Fibroblast of skin of right quadriceps (primary cell): ENCODE measurements at places on chromosomes 5 and 9.

DNA sequence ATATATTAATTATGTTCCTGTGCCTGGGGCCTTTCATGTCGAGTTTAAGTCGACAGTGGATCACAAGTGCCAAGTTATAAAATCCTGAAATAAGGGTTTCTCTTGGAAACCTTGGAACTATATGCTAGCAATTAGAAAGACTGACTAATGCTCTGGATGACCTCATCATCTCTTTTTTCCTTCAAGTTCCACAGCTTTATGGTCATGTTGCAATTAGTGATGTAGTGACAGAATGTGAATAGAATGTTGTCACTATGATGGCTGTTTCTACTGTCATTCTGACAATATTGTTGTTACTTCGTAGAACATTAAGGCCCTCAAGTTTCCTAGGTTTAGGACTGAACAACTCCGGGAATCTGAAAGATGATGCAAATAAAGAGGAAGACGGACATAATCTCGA lies 368.0 kb upstream of the SEMA6A start:
- peak; percentile 58 for DNase-seq

- DNase-seq, result no peak
These were observed 166.6 kb downstream of the RFX3 start for GRCh38 chr9:3359048-3359692.

- peak; percentile 75 for DNase-seq
These were observed 281.9 kb downstream of the NSG2 start for GRCh38 chr5:174327317-174327864.

DNA sequence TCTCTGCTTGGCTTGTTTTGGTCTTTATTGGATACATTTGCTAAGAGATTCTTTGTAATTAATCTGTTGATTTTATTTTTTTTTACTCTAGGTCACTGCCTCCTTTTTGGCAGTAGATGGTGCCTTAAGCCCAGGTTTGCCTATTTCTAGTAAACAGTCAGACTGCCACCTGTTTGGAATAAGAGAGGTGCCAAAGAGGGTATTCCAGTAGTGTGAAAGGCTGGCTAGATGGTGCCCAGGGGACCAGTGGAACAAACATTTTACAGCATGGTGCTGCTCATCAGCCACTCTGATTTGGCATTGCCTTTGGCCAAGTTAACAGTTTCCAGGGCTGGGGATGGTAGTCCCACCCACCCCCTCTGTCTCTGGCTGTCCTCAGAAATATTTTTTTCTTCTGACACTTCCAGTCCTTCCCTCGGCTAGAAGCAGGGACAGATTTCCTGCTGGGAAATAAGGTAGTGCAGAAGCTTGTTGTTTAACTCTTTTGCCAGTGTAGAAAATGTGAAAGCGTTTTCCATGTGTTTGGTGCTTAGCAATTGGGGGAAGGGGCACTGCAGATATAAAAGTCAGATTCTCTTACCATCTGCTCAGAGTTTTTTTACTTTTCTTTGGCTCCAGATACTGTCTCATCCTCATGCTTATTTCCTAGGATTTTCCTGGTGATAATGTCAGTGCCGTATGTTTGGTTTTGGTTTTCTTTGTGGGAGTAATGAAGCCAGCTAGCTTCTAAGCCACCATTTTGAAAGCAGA lies 36.6 kb upstream of the FBXL7 start:
- peak; percentile 15 for DNase-seq

- no peak for DNase-seq
These were observed 11.9 kb downstream of the GBGT1 start for GRCh38 chr9:133151601-133152525.

DNA sequence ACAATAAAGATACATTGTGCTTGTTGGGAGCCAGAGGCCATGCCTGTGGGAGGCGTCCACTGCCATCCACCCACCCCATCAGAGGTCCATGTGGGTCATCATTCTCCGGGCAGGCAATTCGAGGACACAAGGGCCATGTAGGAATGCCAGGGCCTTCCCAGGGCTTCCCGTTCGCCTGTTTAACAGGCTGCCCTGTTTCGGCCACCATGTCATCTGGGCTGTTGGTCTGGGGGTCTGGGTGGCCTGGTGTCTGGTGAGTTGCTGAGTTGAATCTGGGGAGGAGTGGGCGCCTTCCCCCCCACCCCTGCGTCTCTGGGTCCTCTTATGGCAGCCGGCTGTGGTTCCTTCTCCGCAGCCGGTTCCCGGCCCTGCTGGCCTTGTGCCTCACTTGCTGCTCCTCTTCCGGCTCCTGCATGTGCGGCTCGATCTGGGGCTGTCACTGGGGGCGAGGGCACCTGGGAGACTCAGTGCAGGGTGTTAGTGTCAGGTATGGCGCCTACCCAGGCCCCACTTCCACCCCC lies 117.4 kb downstream of the WNK2 start:
- no peak for DNase-seq

DNA sequence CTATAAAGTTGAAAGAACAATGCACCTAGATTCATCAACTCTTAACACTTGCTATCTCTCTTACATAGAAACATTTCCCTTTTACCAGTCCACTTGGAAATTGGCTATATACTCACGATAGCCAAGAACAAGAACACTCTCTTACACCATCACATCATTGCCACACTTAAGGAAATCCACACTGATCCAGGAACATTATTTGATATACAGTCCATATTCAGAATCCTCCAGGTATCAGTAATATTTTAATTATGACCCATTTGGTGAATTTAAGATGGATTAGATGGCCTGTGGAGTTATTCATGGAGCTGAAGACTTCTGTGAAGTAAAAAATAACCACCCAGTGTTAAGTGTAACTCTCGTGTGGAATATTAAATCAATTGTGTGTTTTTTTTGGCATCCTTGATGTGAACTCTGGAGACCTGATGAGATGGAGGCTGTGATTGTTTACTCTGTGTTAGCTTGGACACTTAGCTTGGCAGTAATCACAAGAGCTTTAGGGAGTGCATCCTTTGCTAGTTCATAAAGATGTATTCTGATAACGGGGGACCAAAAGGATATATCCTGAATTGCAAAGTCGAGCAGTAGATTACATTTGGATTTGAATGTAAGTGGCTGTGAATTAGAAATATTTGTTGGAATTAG lies 52.0 kb upstream of the ABL1 start:
- no peak for DNase-seq

DNA sequence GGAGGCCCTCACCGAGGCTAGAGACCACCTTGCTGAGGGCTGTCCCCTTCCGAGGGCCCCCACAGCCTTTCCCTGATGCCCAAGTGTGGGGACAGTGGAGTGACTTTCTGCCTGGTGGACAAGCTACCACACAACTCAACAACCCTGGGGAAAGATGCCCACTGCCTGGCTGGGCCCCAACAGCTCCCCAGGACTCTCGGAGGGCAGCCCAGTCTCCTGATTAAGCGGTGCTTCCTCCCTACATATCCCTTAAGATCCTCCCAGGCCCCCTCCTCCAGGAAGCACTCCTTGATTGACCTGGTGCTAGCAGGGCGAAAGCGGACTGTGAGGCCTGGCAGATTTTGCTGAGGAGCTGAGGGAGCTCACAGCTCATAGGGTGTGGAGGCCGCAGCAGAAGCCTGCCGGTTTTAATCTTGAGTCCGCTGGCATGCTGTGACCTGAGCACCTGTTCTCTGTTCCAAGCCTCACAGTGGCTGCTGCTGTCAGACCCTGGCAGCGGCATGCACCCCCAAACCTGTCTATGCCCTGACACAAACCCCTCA lies 2.2 kb downstream of the NSMF start:
- no peak for DNase-seq

DNA sequence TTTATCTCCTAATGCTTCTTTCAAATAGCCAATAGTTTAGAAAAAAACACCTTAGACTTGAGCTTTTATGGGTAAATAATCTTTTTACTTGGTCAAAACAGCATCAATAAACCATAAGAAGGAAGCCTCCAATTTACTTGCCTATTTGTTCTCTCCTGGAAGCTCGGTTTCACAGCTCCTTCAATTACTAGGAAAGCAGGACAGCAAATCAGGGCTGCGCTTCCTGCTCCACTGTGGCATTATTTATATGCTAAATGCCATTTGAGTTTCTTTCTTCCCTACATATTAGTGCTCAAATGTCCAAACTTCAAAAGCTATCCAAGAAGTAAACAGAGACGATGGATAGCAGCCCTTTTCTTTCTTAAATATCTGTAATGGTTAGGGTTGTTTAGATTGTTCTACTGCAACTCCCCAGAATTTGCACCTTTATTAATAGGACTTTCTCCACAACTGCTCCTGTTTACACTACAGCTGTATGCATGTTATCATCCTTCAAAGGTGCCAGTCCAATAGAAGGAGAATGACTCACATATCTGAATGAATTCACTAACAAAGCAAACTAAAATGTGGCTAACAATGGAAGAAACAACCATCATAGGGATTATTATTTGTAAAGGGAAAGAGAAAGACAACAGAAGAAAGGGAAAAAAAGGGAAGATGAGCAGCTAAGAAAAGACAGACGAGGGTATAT lies 58.7 kb downstream of the MED27 start:
- no peak for DNase-seq

DNA sequence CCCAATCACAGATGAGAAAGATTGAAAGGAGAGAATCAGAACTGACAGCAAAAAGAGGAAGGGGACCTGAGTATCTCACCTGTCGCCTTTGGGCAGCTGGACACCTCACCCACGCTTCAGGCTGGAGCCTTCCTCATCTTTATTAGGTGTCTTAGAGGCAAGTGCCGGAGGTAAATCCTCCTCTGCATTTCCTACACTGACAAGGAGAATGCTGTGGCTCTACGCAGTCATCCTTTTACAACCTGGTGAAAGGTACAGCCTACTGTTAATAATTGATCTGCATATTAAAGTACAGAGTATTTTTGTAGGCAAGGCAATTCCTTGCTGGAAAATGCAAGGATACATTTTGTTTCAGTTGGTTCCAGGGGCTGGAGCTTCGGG lies 34.8 kb downstream of the PRLR start:
- DNase-seq, result no peak

DNA sequence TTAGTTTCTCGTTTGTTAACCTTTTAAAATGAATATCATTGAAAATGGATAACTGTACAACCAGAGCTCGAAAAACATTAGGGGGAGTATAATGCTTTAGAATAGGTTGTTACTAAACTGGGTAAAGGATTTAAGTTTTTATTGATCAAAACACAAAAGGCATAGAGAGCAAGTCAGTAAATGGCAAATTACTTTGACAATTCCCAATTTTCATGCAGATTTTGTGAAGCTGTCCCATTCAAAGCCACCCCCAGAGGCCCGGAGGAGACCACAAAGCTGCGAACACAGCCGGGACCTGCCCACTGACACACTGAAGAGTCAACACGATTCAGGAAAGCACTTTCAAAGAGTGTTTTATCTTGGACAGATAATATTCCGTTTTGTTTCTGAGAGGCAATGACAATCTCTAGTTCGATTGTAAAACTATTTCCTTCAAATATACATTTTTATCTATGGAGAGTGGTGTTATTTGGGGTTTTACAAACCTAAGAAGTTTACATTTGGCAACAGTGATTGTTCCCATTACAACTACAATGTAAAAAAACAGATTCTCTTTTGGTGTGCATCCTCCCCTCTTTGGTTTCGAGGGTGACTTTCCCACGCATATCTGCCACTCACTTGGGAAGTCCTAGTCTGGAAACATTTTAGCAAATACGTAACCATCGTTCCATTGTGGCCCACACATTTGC lies 182.6 kb upstream of the TBCA start:
- no peak for DNase-seq

DNA sequence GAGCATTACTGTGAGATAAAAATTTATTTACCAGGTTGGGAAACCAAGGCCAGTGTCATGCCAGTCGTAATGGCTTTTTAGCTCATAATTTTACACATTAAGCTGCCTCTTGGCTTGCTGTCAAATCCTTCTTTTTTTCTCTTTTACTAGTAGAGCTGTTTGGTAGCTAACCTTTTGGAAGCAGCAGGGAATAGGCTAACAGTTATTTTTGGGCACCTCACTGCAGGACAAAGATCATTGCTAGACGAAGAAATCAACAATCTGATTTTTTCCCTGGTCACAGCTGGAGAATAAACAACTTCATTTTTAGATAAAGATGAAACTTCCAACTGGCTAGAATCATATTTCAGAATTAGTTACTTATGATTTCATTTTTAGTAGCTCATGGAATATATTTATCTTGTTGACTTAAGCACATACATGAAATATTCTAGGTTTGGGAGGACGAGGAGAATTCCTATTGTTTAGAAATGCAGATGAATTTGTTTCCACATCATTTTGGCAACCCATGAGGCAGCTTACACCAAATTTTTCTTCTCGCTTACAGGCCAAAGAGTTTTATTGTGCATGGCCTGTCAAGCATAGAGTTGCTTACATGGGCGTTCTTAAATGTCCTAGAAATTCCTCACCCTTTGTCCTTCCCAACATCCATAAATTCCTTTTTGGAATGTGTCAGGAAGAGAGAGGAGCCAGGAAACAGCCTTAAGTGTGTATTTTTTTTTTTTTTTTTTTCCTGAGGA lies 19.6 kb downstream of the TNC start:
- DNase-seq, result peak; percentile 82

GRCh38 chr5:96835791-96836191 lies 28.0 kb upstream of the ERAP1 start:
- no peak for DNase-seq
